ENCODE measurements at places on chromosomes 16 and 17.

GRCh38 chr17:64326030-64326419 is 63.0 kb upstream of the TEX2 start:
- DNase-seq: no peak

GRCh38 chr16:24988593-24989338 is 26.4 kb downstream of the ARHGAP17 start:
- peak; percentile 91 for DNase-seq

GRCh38 chr16:18783430-18784341 is 6.4 kb downstream of the RPS15A start:
- no peak for DNase-seq

GRCh38 chr16:57373117-57373947 is 1.0 kb downstream of the CX3CL1 start:
- no peak for DNase-seq

GRCh38 chr17:74267987-74268499 is 6.0 kb upstream of the DNAI2 start:
- DNase-seq: no peak

GRCh38 chr17:48961516-48962233 is 6.7 kb downstream of the GIP start:
- DNase-seq: peak; percentile 32

Data from dermis microvascular lymphatic vessel endothelial cell (primary cell).